ENCODE measurements at places on chromosomes 11 and 22.

DNA sequence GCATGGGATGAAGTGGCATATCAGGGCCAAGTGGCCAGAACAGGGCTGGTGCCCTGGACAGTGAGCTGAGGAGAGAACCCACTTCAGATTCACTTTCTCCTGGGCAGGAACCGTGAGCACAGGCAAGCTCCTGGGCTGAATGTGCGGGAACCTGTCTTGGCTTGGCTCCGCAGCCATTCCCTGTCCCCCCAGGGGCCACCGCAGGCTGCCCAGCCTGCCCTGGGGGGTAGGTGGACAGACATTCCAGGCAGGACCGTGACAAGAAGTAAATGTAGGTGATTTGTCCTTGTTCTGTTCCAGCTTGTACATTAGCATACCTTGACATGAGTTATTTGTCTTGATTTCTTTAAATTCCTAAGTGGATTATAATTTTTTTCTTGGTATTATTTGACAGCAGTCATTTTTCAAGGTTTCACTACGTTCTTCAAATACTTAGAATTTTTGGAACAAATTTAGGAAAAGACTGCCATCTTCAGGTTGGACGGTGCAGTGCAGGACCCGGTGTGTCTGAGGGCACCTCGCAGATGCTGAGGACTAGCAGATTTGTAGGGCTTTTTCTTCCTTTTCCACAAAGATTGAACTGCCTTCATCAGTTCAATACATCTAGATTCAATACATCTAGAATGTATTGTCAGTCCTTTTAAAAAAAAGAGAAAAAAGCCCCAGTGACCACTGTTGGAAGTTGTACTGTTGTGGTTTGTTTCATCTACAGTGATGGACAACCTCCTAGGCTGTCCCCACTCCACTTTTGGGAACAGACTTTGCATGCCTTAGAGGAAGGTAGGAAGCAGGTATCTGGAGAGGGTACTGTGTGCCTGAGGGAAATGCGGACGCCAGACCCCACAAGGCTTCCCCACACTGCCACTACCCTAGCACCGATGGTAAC is 115.1 kb upstream of the RASSF10 start:
- peak; percentile 28 for DNase-seq

DNA sequence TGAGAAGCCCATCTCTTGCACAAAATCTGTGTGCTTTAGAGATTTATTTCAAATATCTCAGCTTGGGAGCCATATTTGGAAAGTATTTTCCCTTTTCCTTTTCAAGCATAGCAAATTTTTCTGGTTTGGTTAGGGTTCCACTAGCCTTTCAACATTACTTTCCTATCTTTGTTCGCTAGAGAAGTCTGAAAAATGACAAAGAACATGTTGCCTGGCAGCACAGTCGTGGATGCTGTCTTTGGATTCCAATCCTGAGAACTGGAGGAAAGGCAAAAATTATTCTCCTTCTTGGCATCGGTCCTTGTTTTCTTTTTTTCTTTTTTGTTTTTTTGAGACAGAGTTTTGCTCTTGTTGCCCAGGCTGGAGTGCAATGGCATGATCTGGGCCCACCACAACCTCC is 6.9 kb upstream of the MTCH2 start:
- DNase-seq: no peak

DNA sequence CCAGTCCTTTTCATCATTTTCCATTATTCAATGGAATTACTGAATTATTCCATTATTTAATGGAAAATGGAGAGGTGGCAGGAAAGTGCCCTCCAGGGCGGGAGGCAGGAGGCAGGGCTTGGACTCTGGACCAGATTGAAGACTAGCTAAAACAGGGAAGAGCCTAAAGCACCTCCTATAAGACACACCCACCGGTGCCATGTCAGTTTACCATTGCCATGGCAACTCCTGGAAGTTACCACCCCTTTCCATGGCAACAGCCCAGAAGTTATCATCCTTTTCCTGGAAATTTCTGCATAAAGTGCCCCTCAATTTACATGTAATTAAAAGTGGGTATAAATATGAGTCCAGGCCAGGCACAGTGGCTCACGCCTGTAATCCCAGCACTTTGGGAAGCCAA is 443.7 kb downstream of the TBC1D22A start:
- no peak for DNase-seq

- DNase-seq: no peak
Observed at GRCh38 chr22:49215840-49216239, 611.8 kb downstream of the BRD1 start.

GRCh38 chr11:128720522-128720985 is 26.7 kb downstream of the FLI1 start:
- DNase-seq: no peak

DNA sequence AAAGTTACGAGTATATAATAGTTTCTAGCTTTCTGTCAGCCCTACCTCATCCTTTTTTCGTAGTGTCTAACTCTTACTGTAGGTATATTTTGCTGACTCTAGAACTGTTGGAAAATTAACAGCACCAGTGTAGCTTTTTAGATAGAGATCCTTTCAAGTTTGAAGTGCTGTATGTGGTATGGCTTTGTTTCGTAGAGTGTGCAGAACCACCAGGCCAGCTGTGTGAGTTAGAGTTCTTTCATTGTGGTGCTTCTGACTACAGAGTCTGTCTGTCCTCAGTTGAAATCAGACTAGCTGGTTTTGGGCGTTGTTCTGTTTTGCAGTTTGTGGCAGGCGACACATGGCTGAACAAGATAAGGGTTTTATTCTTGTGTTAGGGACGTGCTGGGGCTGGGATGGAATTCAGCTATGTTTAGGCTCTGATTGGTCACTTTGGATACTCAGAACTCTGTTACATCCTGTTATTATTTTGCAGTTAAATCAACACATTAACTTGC is 3.2 kb downstream of the ARHGEF12 start:
- DNase-seq: no peak

GRCh38 chr11:73099512-73100266 is 42.4 kb downstream of the FCHSD2 start:
- no peak for DNase-seq

DNA sequence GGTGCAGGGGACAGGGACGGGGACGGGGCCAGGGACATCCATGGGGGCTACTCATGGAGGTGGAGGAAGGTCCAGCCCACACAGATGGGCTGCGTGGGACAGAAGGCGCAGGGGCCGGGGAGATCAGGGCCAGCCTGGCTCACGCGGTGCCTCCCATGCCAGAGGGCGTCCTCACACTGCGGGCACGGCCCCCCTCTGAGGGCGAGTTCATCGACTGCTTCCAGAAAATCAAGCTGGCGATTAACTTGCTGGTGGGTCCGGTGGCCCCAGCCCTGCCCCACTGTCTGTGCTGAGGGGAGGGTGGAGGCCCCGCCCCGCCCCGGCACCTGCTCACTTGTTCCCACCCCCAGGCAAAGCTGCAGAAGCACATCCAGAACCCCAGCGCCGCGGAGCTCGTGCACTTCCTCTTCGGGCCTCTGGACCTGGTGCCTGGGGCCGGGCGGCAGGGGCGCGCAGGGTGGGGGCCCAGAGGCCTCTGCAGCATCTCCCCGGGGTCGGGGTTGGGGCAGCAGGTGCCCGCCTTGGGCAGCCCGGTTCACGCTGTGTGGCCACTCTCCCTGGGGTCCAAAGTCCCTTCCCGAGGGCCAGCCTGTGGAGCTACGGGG is 15.8 kb downstream of the EPS8L2 start:
- no peak for DNase-seq

GRCh38 chr11:62124186-62125113 is 639 bp downstream of the INCENP start:
- DNase-seq: no peak

- no peak for DNase-seq
Observed at GRCh38 chr11:55401011-55401410, 33.2 kb downstream of the OR4A15 start.

DNA sequence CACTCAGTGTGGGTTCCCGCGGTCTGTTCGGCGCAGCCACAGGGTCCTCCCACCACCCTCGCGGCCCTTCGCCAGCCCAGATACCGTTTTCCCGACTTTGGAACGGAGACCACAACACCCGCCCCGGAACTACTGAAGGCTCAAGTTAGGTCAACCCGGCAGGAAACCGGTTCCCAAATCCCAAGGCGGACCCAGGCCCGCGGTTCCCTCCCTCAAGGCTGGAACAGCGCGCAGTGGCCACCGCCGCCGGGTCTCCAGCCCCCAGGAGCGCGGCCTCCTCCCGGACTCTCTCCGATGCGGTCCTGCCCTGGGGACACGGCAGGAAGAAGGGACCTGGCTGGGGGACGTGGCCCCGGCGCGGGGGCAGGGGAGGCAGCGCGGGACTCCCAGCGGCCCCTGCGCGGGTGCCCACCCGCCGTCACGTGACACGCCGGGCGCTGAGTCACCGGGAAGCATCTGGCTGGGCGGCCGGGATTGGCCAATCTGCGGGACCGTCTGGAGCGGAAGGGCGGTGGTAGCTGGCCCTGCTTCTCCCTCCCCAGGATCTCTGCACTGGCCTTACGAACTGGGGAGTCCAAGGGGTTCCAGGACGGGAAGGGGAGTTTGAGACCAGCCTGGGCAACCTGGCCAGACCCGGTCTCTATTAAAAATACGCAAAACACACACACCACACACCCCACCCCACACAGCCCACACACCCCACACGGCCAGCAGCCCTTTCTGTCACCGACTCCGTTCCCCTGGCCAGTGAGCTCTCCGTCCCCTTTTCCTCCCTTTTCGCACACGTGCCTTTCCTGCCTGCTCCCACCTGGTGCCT is 21.5 kb upstream of the MALAT1 start:
- peak; percentile 84 for DNase-seq

DNA sequence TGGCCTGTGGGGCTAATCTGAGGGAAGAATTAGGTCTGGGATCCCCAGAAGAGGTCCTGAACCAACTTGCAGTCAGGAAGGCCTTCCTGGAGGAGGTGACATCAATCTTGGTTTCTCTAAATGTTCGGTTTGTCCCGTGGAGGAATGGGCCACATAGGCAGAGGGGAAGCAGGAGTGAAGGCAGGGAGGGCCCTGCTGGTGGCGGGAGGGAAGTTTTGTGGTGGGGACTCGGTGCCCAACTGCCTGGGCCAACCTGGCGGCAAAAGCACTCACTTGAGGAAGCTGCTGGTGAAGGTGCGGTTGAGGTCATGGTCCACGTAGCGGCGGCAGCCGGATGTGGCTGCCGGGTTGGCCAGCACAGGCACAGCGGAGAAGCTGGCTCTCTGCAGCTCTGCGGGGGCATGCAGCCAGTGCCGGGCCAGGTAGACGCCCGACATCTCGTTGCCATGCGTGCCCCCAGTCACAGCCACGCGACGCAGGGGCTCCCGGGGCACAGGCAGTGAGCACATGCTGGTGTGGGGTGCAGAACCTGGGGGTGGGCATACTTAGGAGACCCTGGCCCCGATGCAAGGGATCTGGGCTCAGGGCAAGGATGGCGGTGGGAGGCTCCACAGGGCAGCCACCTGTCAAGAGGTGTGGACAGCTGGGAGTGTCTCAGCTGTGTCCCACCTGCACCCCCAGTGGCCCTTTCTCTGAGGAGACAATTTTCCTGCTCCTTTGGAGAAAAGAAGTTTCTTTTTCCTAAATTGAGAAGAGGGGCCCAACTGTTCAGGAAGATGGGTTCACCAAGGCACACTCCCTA is 3.8 kb downstream of the ACY3 start:
- no peak for DNase-seq

DNA sequence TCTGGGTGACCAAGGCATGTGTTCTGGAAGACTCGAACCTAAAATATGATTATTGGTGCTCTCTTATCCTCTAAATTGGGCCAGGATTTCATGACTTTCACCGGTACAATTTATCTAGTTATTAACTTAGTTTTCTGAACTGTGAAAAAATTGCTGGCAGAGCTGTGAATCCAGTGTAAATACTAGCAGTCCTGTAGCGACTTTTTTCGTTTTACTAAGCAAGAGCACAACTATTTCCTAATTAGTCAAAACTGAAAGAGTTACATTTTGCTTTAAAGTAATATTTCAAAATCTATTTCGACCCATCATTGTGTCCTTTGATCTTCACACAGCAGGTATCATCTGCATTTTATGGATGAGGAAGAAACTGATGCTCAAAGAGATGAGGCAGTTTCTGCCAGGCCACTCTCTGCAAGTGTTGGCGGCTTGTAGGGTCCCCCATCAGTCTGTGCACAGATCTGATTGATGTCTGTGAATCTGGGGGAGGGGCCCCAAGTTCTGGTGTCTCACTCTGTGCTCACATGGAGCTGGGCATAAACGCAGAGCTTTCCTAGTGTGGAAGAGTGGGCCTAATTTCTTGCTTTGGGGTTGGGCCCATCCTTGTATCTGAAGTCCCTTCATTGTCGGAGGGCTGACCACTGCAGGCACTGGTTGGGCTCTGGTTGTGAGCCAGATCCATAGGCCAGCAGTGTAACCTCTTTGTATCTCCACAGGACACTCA is 1.4 kb upstream of the TRMT2A start:
- DNase-seq: no peak

DNA sequence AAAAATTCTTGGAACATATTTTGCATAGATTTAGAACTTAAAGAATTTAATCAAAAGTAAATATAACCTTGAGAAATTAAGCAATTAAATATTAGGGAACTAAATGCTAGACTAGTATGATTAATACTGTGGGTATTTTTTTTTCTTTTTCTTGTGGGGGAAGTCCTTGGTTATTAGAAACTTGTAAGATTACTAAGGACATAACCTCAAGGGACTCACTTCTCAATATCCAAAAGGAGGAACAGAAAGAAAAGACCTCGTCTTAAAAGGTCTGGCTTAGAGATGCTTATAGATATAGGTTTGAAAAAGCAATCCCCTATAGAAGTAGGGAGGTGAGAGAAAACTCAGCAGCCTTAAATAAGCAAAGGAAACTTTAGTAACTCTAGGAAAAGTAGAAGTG is 368.5 kb downstream of the INSC start:
- DNase-seq: no peak

DNA sequence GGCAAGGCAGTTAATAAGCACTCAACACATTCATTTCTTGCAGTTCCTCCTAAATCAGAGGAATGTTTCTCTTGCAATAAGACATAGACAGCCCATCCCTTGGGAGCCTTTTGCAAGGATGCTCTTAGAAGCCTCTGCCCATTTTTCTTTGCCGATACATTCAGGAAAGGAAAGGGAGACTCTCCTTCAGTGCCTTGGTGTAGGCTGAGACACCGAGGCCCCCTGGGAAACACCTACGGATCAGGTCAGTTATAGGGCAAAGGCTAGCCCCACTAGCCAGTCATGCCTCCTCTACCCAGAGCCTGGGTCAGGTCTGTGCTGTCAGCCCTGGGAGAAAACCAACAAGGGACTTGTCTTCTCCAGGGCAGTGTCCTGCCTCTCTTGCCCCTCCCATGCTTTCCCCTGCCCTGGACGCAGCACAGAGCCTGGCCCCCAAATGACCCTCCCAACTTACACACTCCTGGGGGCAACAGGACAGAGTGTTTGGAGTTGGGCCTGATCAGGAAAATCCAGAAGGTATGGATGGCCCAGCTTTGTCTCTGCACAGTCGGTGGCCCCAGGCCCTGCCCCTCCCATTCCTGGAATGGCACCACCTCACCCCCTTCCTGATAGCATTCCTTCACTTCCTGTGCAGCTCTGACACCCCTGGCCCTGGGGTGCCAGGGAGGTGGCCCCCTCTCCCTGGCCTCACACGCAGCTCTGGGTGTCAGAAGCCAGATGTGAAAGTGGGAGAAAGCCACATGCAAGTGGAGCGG is 18.3 kb downstream of the ANKK1 start:
- DNase-seq: no peak

- DNase-seq: no peak
Observed at GRCh38 chr11:92211576-92212167, 12.9 kb upstream of the FAT3 start.

- no peak for DNase-seq
Observed at GRCh38 chr11:77096591-77097019, 6.0 kb upstream of the OMP start.

Measured in stimulated activated CD4-positive, alpha-beta T cell treated with anti-CD3 and anti-CD28 coated beads, Interleukin-15, amount 100 ng/mL, for 1 hour (primary cell).